ENCODE measurements at places on chromosomes 4 and X. TPM values are rescaled to one million over a fixed set of nuclear protein-coding genes. Genes with fewer than 3 reads are reported as not detected.
A peak's percentile ranks its signal among the peaks of the same experiment; 100 is the strongest.

RNF150 gene
- total RNA-seq: 34.5 TPM

ZCCHC4 gene
- 19.0 TPM for total RNA-seq

SGMS2 gene
- total RNA-seq: 0.94 TPM

RTL3 gene
- total RNA-seq: not detected

PDGFC gene
- 29.0 TPM for total RNA-seq

GRCh38 chr4:169971456-169972015 lies 54.7 kb downstream of the MFAP3L start:
- no peak for DNase-seq

GRCh38 chr4:65195002-65195401 lies 475.3 kb downstream of the EPHA5 start:
- no peak for DNase-seq

DNA sequence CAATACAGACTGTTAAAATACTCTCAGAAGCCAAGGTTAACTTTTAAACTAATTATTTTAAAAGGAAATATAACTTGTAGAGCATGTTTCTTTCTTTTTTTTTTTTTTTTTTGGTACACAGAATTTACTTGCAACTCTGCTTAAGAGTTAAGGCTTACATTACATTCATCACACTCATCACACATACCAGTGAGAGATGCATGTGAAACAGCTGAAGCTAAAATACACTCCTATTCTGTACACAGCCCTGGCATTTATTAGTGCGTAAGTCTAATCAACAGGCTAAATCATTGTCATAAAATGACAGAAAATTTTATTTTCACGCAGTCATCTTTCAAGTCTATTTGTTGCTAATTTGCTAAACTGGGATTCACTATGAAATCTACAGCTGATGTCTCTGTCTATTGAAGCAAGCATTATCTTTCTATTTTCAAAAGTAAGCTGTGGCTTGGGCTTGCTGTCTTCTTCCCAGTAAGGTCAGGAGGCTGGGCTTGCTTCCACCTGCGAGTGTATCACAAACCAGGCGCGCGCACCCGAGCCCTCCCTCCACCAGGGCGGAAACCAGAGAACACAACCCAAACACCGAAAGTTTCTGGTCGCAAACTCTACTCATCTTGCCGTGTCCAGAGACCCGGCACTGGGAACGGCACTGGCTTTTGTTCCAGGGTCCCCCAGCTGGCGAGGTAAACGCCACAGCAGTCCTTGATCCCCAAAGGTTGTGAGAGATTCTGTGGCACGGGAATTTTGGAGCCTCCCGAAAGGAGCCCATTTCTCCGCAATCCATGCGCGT lies 3.9 kb downstream of the MAML3 start:
- peak; percentile 46 for DNase-seq

DNA sequence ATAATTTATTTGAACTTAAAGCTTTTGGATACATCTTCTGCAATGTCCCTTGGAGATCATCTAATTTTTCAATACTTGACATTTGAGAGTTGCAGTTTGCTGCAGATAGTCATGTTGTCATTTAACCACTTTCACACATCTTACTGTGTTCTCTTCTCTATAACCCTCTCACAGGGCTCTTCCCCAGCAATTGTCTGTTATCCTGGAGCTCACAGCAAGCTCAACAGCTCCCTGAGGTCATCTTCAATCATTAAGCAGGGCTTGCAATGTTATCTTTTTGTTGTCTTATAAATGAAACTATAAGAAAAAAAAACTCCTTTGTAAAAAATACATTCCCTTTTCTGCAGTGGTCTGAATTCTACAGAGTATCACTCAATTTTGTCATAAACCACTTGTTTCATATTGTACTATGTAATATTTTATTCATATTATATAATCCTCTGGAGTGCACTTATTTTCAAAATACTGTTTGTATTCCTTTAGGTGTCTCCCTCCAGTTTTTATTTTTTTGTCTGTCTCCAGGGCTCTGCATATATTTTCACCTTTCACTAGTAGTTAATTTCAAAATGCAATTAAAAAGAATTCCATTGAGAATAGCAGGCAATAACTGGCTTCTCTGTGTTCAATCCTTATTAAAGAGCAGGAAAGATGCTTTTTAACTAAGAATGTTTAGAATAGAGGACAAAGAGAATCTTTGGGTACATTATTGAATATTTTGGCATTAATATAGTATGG lies 106.3 kb upstream of the ARSJ start:
- no peak for DNase-seq

GRCh38 chr4:110704748-110705439 lies 82.0 kb upstream of the PITX2 start:
- no peak for DNase-seq

DNA sequence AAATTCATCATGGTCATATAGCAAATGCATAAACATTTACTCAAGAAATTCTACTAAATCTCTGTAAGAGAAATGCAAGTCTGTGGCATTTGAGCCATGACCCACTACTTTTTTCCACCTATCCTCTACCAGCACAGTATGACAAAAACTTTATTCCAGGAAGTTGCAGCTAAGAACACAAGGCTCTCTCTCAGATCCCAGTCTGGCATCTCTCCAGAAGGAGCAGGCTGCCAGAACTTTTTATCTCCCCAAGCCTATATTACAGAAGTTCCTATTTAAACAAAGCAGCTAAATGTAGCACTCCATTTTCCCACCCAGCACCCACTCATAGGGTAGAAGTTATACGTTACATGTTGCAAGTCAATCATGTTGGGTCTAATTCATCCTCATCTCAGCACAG lies 49.3 kb upstream of the EPGN start:
- DNase-seq: no peak

DNA sequence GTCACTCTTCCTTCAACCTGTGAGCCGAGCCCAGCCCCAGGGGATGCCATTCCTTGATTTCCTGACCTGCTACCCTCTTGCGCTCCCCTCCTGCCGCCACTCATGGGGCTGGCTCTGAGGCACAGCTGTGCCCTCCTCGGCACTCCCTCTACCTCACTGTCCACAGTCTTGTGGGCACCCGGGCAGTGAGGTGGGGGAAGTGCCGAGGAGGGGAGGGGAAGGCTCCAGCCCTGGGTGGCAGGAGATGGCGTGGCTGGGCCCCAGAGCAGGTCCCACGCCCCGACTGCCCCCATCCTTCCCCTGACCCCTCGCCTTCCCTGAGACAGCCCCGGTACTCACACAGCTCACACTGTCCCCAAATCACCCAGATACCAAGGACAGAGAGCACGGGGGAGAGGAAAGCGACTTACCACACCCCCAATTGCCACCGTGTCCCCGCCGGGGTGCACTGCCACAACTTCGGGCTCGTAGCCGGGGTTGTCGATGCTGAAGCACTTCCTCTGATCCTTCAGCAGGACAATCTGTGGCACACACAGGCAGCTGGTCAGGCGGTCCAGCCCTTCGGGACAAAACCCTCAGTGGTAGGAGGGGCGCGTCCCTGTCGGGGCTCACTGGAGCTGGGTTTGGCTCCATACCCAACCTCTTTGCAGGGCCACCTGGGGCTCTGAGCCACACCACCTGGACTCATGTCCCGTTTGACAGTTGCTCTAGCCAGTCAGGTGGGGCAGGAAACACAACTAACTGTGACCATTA lies 37.9 kb downstream of the WDR1 start:
- no peak for DNase-seq

GRCh38 chr4:85024671-85025070 lies 58.2 kb upstream of the WDFY3 start:
- DNase-seq: no peak

DNA sequence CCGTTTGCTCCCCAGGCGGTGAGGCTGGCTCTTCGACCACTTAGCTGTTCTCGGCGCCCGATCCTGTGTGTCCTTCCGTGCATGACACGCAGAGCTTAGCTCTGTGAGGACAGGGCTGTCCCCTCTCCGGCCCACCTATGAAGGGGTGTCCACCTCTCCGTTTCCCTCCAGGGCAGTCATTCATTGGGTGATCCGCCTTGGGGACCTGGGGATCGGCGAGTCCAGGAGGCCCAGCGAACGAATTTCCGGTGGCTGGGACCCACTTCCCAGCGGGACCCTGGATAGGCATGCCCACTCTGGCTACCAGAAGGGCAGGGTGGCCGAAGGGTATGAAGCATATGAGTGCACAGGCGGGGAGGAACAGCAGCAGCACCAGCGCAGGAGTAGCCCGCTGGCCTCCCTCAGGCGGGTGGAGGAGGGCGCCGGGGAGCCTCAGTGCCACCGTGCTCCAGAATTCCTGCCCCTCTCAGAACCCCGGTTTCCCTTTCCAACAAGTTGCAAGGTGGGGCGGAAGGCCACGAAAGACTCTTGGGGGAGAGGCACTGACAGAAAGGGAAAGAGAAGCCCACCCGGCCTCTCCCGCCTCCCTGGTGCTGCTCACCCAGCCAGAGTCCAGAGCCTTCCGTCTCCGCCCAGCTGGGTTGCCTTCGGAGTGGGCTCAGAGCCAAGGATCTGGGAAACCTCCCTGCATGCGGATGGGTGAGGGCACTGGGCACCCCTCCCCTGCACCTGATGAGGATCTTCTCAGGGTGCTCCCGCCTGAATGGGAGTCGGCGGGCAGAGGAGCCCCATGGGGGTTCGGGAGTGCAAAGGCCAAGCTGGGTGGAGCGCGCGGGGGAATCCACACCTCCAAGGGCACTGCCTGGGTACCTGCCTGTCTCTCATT lies 8.6 kb downstream of the HMX1 start:
- no peak for DNase-seq

GRCh38 chr4:35151816-35152572 lies 1092.3 kb downstream of the ARAP2 start:
- DNase-seq: no peak

GRCh38 chr4:83758285-83758684 lies 222.4 kb downstream of the GPAT3 start:
- no peak for DNase-seq

GRCh38 chr4:81562093-81562492 lies 90.4 kb upstream of the RASGEF1B start:
- no peak for DNase-seq

- no peak for DNase-seq
These were observed 51.0 kb downstream of the AGA start for GRCh38 chr4:177391287-177391686.

DNA sequence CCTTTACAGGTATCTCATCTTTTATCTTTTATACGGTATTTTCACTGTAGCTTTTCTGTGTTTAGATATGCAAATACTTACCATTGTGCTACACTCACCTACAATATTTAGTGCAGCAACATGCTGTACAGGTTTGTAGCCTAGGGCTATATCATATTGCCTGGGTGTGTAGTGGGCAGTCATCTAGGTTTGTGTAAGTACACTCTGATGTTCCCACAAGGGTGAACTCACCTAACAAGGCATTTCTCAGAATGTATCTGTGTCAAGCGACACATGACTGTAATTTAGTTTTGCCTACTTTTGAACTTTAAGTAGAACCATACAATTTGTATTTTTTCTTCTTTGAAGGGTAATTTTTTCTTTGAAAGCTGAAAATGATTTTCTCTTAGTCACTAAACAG lies 54.2 kb upstream of the SLC10A4 start:
- DNase-seq: no peak

DNA sequence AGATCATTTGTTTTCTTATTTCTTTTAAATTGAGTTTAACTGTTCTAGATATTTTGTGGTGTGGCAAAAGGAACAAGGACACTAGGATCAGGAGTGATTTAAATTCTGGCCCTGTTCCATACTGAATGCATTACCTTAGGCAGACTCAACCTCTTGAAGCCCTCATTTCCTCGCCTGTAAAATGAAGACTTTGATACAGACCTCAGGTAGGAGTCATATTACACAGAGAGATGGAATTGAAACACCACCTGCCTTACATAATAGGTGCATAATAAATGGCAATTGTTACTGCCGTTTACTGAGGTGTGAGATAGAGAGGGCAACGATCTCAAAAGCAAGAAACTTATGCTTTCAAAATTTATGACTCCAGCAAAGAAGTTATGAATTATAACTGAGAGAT lies 28.2 kb upstream of the RASSF6 start:
- DNase-seq: no peak

GRCh38 chr4:67558493-67558892 lies at the start of gene STAP1:
STAP1 (plus strand) TSS chr4:67558727; CDS start chr4:67558810, 83 bp downstream.
- no peak for DNase-seq

GRCh38 chrX:119398587-119398973 lies 556 bp upstream of the SLC25A43 start:
- DNase-seq: no peak

DNA sequence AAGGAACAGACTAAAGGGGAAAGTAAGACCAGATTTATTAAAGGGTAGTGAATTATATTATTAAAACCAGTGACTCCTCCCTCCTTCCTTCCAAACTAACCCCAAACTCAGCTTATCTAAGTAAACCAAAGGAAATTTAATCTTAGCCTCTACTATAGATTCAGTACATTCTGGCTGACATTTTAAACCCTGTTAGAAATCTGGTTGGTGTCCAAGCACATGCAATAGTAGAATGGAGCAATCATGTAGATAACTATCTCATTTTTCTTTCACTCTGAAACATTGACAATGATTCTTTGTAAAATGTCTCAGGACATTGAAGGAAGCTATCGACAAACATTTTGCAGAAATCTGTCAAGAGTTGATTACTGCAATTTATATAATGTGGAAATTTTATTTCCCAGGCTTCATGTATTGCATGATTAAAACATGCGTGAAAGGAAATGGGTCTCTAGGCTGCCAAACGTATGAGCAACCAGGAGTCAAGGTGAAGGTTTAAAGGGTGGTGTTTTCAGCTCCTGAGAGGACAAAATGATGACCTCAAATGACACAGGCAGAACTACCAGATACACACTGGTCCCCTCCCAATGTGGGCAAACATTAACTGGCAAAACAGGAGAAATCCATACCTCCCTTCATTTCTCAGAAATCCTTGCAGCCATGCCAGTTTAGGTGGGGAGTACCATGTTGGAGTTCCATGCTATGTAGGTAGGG lies 58.2 kb upstream of the RBM47 start:
- no peak for DNase-seq

DNA sequence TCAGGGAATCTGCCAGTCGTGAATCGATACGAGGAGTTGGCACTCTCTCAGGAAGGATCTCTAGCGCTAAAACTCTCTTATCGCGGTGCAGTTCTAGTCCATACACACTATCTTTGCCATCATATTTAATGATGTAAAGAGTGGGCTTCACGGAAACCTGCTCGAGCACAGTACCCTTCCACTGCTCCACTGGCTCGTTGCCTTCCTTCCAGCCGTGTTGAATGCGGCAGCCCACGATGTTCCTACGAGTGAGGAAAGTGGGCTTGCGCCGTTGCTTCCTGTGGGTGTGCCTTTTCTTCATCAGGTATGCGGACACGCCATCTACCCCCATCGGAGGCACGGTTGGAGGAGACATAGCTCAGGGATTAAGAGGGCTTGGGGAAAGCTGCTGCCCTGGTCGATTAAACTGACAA lies 661 bp downstream of the SPIN4 start:
- DNase-seq: peak; percentile 21

DNA sequence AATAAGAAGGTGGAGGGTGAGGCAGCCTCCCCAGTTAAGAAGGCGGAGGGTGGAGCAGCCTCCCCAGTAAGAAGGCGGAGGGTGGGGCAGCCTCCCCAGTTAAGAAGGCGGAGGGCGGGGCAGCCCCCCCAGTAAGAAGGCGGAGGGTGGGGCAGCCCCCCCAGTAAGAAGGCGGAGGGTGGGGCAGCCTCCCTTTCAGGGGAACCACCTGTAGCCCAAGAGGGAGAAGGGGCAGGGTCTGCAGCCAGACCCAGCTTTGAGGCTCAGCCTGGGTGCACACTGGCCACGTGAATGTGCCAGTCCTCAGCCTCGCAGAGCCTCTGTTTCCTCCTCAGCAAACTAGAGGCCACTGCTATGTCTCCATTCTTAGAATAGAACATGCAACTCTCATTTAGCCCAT lies 52.6 kb downstream of the HMX1 start:
- DNase-seq: no peak

All from occipital lobe (tissue), 3 donors.